Inflammatory macrophage treated with lipopolysaccharide for 4 hours (primary cell): ENCODE measurements at places on chromosomes 12 and 14.
A peak's percentile ranks its signal among the peaks of the same experiment; 100 is the strongest.

GRCh38 chr14:38389681-38390080 is 133.8 kb upstream of the CLEC14A start:
- no peak for DNase-seq

- DNase-seq = peak; percentile 69
These were observed 2.1 kb upstream of the PDZRN4 start for GRCh38 chr12:41186026-41186425.

DNA sequence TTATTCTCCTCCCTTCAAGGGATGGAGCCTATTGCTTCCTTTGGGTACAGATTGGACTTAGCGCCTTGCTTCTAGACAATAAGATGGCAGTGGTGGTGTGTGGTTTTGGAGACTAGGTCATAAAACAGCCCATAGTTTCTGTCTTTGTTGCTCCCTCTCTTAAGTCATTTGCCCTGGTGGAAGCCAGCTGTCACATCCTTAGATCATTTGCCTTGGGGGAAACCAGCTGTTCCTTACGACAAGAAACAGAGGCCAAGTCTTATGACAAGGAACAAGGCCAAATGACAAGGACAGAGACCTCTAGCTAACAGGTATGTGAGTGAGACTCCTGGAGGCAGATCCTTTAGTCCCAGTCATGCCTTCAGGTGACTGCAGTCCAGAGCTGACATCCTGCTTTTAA is 9.2 kb upstream of the PALS1 start:
- DNase-seq = no peak

DNA sequence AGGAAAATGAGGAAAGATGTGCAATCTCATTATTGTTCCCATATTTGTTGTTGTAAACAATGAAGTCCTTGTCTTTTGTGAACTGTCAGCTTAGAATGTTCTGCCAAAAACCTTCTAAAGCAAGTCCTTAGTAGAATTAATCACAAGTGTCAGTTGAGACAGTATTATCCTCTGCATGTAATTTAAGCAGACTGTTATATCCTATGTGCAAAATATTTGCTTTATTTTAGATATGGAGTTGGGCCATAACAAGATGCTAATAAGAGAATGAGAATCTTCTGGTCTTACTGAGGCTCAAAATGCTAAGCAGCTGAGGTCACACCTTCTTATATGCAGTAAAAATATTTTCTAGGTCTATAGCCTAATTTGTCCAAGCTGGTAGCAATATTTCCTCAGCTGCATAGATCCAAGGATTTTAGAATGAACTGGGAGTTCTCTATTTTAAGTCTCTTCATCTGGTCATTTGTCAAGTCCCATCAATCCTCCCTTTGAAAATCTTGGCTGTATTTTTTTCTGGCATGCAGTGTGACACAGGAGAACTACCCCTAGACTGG is 222.3 kb upstream of the NAV3 start:
- DNase-seq = no peak

DNA sequence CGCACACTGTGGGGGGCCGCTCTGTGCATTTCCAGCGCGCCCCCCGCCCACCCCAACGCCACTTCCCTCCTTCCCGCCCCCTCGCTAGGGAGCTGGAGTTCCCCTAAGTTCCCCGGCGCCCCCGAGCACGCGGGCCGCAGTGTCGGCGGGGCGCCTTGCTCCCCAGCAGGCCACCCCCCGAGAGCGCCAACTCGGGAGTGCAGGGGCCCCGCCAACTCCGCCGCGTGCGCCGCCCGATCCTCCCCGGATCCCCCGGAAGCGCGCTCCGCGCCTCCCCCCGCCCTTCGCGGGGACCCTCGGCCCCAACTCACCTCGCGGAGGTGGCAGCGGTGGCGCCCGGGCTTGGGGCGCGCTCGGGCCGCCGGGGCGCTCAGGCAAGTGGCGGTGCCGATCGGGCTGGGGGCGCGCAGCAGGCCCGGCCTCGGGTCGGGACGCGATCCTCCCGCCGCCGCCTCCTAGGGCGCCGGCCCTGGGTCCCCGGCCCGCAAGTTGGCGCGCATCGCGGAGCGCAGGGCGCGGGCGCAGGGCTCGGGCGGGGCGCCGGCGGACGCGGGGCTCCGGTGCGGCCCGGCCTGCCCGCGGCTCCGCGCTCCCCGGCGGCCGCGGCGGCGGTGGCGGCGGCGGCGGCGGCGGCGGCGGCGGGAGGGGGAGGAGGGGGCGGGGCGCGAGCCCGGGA is at the start of gene NCOR2:
Gene NCOR2 (minus strand): TSS at position 616 of the 676 bp plus-strand sequence. CDS start 72,361 bp downstream, outside the sequence.
- DNase-seq = peak; percentile 35

DNA sequence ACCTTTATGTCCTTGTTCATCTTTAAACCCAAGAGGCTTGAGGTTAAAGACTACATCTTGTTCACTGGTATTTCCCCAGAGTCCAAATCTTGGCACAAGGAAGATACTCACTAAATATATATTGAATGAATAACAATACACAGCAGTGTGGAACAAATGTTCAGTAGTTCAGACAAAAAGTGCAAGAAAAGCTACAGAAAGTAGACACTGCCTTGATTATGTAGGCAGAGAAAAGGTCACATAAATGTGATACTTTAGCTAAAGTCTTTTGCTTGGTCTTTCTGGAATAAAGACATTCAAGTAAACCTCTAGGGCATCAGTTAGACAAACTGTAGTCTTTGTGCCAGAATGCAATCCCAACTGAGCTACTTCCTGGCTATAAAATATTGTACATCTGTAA is 157.0 kb downstream of the TMEM117 start:
- DNase-seq = no peak

GRCh38 chr12:88062474-88062873 is 33.3 kb upstream of the C12orf50 start:
- DNase-seq = no peak

DNA sequence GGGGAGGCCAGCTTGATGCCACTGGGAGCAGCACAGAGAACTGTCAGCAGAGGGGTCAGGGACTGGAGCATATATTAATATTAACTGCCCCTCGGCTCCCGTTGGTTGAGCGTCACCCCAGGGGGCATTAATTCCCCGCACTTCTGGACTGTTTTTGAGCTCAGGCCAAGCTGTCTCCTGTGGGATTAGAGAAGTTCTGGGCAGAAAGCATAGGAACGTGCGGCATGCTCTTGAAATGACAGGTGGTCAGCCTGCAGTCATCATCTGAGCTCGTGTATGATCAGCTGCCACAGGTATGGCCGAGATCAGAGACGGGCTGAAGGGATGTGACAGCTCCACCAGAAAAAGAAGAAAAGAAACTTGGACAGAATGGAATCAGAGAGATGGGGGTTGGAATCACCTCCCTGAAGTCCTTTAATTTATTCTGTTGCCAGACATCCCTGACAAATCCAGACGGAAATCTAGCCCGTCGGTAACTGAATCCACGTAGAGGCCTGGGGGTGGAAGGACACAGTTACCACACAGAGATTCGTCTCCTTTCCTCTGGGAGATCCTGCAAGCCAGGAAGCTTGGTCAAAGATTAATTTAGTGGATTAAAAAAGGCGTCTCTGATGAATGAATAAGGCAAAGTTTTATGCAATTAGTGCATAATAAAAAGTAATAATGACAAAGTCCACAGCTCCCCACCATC is 23.6 kb downstream of the NR1H4 start:
- no peak for DNase-seq

GRCh38 chr12:105820429-105821125 is 318.2 kb downstream of the NUAK1 start:
- DNase-seq = peak; percentile 31

DNA sequence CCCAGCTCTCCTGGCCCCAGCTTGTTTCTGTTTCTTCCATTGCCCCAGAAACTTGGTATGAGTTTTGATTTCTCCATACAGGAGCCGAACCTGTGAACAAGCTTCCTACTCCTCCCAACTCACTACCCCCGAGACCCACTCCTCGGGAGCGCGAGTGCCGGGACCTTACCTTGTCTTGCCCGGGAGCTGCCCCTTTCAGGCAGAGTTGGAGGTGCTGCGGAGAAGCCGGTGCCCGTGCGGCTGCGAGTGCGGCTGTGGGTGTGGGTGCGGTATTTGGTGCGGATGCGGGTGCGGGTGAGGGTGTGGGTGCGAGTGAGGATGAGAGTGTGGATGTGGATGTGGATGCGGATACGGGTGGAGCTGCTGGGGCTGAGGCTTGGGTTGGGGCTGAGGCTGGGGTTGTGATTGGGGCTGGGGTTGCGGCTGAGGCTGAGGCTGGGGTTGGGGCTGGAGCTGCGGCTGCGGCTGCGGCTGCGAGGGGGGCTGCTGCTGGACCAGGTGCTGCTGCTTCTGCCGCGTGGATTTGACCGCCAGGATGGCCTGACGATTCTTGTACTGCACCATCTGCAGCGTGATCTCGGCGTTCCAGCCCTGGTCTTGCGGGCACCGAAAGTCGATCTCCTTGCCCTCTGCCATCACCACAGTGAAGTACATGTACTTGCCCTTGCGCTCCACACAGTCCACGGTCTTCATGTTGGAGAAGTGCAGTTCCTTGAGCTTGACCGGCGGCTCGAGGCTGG is 1.1 kb downstream of the PHLDA1 start:
- peak; percentile 56 for DNase-seq

DNA sequence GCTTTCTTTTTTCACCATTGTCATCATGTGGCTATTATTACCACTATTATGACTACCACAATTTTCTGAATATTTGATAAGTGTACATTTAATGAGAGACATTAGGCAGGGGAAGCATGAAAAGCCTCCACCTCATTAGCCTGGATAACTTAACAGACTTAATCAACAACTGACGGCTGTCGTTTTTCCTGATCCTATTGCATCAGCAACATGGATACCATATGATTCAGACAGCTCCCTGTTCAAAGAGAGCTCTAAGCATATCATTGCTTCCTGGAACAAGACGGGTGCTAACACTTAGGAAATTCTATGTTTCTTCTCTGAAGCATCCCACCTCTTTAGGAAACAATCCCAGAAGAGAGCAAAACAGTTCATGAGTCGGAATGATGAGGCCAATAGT is 765.2 kb downstream of the NOVA1 start:
- no peak for DNase-seq

DNA sequence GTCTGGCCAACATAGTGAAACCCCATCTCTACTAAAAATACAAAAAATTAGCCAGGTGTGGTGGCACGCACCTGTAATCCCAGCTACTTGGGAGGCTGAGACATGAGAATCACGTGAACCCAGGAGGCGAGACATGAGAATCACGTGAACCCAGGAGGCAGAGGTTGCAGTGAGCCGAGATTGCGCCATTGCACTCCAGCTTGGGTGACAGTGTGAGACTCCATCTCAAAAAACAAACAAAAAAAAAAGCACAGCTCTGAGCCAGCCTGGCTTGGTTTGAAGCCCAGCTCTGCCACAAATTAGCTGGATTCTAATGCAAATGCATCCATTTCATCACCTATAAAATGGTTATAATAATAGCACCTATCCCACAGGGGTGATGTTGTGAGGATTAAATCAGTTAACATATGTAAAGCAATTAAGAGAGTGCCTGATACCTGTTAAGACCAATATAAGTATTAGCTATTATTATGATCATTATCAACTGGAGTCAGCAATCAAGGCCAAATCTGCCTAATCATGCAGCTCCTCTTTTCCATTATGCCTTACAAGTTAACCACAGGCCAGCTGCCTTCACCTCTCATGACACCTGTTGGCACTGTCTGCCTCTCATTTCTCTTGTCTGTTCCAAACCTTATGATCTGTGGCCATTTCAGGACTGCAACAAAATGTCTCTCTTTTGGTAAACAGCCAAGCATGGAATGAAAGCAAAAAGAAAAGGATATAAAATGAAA is 2.1 kb downstream of the GNPTAB start:
- DNase-seq = no peak

GRCh38 chr12:4024701-4025100 is 151.5 kb upstream of the PARP11 start:
- no peak for DNase-seq

DNA sequence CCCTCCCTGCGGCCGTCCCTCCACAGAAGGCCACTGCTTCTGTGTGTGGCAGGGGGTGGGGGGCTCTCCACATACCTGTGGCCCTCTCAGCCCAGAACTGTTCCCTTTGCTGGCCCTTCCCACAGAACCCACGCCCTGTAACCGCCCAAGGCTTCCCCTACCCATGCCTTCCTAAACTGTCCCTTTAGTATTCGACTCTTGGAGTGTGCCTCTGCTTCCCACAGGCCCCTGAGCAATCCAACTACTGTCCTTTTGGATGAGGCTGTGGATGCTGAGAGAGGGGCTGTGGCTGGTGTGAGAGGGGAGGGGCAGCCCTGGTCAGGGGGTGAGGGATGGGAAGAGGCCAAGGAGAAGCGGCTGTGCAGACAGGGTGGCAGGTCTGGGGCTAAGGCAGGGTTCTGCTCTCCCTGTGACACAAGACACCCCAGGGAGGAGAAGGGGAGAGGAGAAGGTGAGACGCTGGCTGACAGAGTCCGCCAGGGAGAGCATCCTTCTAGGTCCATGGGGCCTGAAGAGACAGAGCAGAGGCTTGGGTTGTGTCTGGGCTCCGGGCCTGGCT is 46.0 kb downstream of the DLK1 start:
- no peak for DNase-seq
